CD4-positive, alpha-beta T cell treated with Interleukin-15 for 4 hours (primary cell): ENCODE measurements at places on chromosomes 11 and 22.

GRCh38 chr11:47466201-47466600 is 17.3 kb upstream of the RAPSN start:
- no peak for DNase-seq

GRCh38 chr22:48968201-48968959 is 859.3 kb downstream of the BRD1 start:
- no peak for DNase-seq

- no peak for DNase-seq
These were observed 150.7 kb downstream of the DCDC1 start for GRCh38 chr11:31218847-31219246.

DNA sequence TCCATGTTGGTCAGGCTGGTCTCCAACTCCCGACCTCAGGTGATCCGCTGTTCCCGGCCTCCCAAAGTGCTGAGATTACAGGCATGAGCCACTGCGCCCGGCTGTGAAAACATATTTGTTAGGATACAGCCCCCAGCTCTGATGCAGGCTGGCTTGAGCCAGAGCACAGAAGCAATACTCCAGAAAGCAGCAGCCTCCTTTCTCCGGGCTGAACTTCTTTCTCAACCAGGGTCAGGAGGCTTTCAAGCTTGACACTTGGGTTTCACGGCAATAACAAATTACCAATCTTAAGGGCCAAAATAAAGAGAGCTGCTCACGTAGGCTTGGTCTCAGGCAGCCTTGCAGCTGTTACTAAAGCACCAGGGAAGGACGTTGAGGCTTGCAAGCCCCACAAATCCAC is 10.8 kb upstream of the CECR2 start:
- DNase-seq: no peak

DNA sequence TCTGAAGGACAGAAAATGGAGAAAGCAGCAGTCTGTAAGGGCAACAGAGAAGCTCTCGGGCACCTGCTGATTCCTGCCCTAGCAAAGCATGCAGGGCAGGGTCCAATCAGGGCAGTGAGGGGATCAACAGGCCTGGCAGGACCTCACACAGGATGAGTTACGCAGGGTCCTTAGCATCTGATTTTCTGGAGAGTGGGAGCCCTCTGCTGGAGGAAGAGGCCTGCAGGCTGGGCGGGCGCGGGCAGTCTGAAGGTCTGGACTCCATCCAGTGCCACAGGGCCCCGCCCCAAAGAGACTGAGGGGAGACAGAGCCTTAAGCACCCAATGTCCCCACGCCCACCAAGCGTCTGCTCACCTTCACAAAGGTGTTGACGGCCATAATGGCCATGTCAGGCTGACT is 28.9 kb downstream of the AP1B1 start:
- DNase-seq: no peak

DNA sequence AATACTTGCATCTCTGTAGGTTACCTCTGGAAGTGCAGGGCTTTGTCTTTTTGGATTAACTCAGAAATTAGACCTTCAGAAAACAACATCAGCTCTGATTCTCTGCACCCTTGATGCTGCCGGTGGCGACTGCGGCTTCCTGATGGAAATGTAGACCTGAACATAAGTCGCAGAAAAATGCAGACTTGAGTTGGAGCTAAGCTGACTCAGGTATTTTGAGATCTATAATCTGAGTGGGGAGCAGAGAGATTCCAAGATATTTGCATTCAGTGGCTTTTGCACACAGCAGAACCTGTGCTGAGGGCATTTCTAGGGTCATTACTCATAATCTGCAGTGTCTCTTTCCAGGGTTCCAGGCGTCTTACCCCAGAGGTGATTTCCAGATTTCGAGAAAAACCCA is 18.7 kb upstream of the NFAM1 start:
- no peak for DNase-seq

DNA sequence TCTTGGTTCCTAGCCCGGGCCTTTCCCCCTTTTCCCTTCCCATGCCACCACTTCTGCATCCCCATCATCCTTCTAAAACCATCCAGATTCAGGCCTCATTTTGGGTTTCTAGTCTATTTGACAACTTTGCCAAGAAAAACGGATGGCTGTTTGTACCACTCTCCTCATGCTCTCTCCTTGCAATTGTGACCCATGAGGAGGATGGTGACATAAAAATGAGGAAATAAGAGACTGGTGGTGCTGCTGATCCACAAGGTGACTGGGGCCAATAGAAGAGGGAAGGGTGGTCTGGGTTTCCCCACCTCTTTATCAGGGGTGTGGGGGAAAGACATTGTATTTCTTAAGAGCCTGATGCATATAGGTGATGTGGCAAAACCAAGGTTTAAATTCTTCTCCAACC is 1.0 kb downstream of the MS4A4A start:
- no peak for DNase-seq

DNA sequence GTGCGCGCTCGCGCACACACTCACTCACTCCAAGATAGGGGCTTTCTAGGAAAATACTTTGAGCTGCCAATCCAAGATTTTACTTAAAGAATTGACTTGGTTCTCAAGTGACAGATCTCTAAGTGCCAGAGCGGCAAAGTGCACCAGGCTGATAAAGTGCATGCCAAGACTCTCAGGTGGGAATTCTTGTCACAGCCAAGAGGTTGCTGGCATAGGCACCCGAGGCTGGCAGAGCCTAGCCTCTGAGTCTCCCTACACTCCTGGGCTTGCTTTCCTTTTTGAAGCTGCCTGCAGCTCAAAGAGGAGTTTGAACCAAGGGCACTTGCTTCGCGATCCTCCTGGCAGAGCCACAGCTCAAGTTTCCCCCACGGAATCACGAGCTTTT is 2.5 kb upstream of the ADM start:
- no peak for DNase-seq

GRCh38 chr11:44753961-44754645 is 27.3 kb downstream of the TSPAN18 start:
- no peak for DNase-seq

GRCh38 chr11:44509296-44509695 is 56.2 kb upstream of the CD82 start:
- no peak for DNase-seq

GRCh38 chr11:44955015-44955738 is 4.5 kb upstream of the TP53I11 start:
- no peak for DNase-seq

DNA sequence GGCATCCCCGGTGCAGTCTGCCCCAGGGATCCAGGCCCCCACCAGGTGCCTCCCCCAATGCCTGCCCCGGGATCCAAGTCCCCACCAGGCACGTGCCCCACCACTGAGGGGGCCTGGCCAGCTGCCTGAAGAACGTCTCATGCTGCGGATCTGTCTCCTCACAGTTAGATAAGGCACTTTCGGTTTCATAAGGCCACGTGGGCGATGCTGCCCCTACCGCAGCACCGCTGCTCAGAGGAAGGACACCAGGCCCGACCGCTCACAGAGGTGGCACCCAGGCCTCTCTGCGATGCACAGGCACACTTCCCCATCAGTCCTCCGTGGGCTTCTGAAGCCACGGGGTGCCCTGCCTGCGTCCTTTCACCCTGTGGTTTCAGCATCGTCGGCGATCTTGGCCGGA is 68.1 kb upstream of the BID start:
- peak; percentile 46 for DNase-seq

DNA sequence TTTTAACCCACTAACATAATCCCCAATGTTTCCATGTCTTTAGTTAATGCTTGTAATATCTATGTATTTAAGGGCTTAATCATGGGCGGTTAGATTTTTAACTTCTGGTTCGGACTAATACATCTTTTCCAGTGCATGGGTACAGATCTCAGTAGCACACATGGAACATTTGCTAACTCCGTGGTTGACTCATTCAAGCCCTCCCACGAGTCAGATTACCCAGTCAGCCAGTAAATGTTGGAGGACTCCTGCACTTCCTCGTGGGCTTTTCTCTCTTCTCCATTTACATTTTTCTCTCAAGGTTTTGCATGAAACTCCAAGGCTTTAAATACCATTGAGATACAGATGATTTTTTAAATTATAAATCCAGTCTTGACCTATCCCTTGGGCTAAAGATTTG is 313.9 kb downstream of the ST3GAL4 start:
- no peak for DNase-seq

DNA sequence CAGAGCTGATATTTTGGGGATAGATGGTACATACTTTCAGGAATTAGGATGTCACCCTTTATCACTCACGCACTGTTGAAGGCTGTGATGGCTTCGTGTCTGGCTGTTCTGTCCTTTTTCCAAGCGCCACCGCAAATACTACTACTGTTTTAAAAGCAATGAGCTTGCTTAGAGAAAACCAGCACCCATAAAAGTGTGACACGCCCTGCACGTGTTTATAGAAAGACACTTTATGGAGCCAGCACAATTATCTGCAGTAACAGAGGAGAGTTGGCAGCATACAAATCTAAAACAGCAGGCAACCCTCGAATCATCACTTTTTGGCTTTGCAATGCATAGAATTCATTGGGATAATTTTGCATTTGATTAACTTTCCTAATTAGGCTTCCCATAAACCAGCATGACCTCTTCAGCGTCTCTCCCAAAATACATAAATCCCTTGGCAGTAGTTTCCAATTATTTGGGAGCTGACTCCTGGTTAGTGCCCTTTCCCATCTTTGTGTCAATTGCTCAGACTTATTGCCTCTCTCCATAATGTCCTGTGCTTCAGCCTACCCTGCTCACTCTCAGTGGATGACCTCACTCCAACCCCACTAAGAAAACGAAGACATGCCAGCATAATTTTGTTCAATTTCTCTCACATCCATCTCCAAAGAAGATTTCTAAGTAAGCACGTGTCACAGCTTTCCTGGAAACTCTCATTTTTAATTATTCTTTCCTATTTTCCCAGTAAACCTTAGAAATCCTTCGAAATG is 118.7 kb upstream of the LARGE1 start:
- DNase-seq: no peak

- DNase-seq: no peak
These were observed 96.2 kb downstream of the RCN1 start for GRCh38 chr11:32187111-32187510.

DNA sequence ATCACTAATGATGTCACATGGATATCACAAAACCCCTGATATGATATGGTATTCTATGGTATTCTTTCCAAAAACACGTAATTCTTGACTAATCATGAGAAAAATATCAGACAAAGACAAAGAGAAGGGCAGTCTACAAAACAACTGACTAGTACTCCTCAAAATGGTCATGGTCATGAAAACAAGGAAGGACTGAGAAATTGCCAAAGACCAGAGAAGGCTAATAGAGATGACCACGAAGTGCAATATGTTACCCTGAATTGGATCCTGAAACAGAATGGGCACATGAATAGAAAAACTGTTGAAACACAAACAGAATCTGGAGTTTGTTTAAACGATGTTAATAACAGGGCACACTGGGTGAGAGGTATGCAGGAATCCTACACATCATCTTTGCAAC is 10.2 kb downstream of the CKAP5 start:
- DNase-seq: no peak

- DNase-seq: no peak
These were observed 191.0 kb upstream of the LARGE1 start for GRCh38 chr22:34111210-34111824.

DNA sequence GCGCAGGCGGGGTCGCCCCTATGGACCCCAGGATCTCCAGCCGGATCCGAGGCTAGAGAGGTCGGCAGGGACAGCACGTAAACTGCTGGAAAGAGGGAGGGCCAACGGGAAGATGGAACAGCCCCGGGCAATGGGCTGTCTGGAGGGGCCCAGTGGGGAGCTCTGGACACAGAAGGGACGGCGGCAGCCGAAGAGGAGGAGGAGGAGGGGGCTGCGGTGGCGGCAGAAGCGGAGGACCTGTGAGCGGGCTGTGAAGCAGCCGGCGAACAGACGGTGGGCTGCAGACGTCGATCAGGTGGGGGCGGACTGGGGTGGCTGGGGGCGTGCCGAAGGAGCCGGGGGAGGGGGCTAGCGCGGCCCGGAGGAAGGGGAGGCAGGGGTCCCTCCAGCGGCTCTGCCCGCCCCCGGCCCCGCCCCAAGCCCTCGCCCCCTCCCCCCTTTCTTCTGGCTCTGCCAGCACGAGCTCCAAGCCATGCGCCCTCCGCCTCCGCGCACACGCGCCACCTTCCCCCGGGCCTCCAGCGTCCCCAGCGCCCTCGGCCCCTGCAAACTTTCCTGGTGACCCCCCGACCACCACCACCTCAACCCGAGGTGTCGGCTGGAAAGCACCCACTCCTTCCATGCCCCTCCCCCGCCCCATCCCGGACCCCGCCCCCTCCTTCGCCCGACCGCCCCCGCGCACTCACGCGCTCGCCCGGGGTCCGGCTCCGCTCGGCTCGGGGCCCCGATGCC is 432 bp downstream of the TNKS1BP1 start:
- DNase-seq: no peak

DNA sequence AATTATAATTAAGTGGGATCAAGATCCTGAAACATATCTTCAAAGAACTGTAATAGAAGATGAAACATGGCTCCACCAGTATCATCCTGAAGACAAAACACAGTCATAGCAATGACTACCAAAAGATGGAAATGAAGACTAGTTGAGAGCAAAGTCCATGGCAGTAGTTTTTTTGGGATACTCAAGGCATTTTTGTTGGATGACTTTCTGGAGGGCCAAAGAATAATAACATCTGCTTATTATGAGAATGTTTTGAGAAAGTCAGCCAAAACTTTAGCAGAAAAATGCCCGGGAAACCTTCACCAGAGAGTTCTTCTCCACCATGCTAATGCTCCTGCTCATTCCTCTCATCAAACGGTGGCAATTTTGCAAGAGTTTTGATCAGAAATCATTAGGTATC is 809.4 kb upstream of the RAG2 start:
- no peak for DNase-seq

GRCh38 chr11:11086979-11087378 is 229.1 kb upstream of the ZBED5 start:
- no peak for DNase-seq

DNA sequence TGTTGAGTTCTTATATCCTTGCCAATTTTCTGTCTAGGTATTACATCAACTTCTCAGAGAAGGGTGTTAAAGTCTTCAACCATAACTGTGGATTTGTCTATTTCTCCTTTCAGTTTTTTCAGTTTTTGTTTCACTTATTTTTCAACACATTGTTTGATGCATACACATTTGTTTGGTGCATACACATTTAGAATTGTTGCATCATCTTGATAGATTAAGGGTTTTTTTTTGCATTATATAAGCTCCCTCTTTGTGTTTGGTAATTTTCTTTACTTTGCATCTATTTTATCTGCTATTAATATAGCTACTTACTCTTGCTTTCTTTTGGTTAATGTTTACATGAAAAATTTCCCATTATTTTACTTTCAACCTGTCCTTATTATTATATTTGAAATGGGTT is 20.8 kb upstream of the TRAF6 start:
- DNase-seq: no peak
